Memory B cell (primary cell): ENCODE measurements at places on chromosomes 12 and 14.

DNA sequence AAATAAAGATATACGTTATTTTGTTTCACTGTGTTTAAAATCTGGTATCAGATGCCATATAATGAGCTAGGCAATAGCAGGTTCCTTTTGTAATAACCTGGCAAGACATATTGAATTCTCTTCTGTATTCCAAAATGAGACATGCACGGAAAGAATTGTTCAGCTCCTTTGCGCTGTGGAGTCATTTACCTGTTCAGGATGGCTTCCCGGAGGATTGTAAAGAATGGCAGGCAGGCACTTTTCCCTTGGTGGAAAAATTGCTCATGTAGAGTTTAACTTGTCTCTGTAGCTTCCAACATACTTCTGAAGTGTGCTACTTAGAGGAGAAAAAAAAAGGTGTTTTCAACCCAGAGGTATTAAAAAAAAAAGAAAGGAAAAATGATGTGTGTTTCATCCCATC is 805.2 kb downstream of the GALC start:
- DNase-seq: no peak

GRCh38 chr12:124601706-124602105 is 34.3 kb upstream of the NCOR2 start:
- no peak for DNase-seq

- no peak for DNase-seq
Observed at GRCh38 chr14:26984311-26985177, 386.7 kb upstream of the NOVA1 start.

DNA sequence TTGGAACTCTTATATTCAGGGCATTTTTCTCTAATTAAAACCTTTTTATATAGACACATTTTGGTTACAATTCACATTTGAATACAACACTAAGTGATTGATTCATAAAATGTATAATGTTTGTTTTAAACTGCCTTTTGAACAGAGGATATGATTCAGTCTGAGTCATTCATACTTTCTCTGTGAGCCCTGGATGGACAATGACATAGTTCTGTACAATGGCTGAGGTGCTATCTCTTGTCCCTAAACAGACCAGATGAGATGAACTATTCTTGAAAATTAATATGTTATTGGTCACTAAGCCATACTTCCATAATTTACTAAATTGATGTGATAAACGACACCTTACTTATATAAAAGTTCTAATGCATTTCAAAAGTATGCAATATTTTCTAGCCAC is 199.7 kb upstream of the ATXN7L3B start:
- no peak for DNase-seq
